Endothelial cell of umbilical vein (primary cell): ENCODE measurements at places on chromosomes 11 and 22. TPM values are rescaled to one million over a fixed set of nuclear protein-coding genes. Genes with fewer than 3 reads are reported as not detected.
A peak's percentile ranks its signal among the peaks of the same experiment; 100 is the strongest.

DNA sequence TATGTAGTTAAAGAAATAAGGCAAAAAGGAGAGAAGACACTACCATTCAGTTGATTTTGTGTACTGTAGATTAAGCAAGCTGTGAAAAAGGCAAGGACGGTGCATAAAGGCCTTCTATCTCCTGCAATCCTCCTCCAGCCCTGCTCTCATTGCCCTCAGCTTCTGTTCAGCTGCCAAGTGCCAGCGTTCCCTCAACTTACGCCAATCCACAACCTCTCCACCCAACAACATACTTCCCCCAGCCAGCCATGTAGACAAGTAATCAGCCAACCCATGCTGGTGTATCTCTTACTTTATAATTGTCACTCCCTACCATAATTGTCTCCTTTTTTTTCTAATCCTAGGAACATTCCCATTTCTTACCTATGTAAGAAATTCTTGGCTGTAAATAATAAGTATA is 30.1 kb upstream of the ANO5 start:
- no peaks in the 10 kb centered on the region for H3K4me1 ChIP-seq
- H3K4me3 ChIP-seq: no peak overlapping the region
- no peak overlapping the region for H3K27ac ChIP-seq
- no peaks in the 10 kb centered on the region for H3K36me3 ChIP-seq
- no peaks in the 10 kb centered on the region for H3K27me3 ChIP-seq

- no peaks in the 10 kb centered on the region for H3K4me1 ChIP-seq
- H3K27ac ChIP-seq: no peak overlapping the region
- DNase-seq: no peak
- H3K27me3 ChIP-seq: no peaks in the 10 kb centered on the region
- H3K4me3 ChIP-seq: no peak overlapping the region
Measured at GRCh38 chr11:36186340-36187175, 102.7 kb downstream of the COMMD9 start.

DNA sequence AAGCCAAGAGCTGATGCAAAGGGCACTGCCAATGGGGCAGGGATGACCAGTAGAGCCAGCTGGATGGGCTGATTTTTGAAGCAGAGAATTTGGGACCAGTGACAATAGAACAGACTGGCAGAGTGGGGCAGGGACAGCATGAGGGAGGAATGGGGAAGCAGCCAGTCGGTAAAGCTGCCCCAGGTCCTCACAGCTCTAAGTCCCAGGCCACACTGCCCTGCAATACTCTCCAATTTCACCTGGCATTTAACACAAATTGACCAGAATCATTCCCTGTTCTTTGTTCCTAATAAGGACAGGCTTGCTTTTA is 186.9 kb downstream of the CTTN start:
- no peak overlapping the region for H3K4me3 ChIP-seq
- H3K36me3 ChIP-seq: no peaks in the 10 kb centered on the region
- no peak for DNase-seq
- H3K27me3 ChIP-seq: no peaks in the 10 kb centered on the region
- no peaks in the 10 kb centered on the region for H3K4me1 ChIP-seq
- H3K27ac ChIP-seq: no peak overlapping the region

DNA sequence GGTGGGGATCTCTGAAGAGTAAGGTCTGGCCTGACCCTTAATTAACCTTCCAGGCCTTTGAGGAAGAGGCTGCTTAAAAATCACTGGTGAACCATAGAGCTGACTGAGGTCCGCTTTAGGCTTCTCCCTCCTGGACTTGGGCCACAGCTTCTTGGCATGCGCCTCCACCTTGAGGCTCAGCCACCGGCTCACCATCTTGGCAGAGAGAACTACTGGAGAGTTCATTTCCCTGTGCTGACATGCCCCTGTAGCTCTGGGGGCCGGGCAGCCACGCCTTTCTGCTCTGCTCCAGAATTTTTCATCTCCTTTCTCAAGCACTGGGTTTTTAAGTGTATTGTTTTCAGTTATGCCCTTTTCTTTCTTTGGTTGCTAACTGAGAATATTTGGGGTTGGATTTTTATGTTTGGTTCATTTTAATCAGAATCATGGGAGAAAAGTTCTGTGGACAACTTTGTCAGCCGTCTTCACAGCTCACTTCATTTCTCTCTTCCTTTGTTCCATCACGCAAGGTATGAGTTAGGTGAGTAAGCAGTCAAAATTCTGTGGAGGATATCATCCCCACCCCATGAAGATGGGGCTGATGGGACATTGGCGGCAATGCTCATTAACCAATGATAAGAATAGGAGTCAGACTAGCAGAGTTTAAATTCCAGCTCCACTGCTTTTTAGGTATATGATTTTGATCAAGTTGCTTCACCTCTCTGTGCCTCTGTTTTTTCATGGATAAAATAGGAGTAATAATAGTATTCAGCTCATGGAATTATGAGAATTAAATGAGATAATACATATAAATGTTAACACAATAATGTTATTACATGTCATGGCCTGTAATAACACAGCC is 103.9 kb downstream of the DBX1 start:
- no peak for DNase-seq
- H3K4me1 ChIP-seq: no peaks in the 10 kb centered on the region
- no peaks in the 10 kb centered on the region for H3K27me3 ChIP-seq
- no peak overlapping the region for H3K4me3 ChIP-seq
- no peak overlapping the region for H3K27ac ChIP-seq

GRCh38 chr11:23932485-23932898 is 564.4 kb upstream of the LUZP2 start:
- H3K36me3 ChIP-seq: no peaks in the 10 kb centered on the region
- peaks cover 20% of the 10 kb centered on the region for H3K4me1 ChIP-seq
- peak overlapping the region; percentile 76 for H3K27ac ChIP-seq
- H3K4me3 ChIP-seq: no peak overlapping the region

DNA sequence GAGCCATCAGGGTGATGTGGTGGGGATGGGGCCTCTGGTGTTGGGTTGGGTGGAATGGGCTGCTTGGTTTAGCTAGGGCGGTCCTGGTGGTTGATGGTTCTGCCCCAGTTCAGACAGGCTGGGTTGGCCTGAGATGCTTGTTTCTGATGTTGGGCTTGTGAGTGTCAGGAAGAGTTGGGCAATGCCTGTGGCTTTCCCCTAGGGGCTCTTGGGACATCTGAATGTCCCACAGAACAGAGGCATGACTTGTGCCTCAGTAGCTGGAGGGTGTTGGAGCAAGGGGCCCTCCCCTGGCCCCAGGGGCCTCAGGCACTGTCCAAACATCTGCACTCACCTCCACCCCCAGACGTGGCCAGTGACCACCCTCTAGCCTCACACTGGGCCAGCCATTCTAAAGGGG is 14.0 kb upstream of the CTSD start:
- H3K4me1 ChIP-seq: peaks cover under 1% of the 10 kb centered on the region
- no peak for DNase-seq
- no peak overlapping the region for H3K4me3 ChIP-seq
- H3K36me3 ChIP-seq: no peaks in the 10 kb centered on the region

GRCh38 chr11:72856551-72857345 is 42.5 kb downstream of the ATG16L2 start:
- no peaks in the 10 kb centered on the region for H3K36me3 ChIP-seq
- H3K4me1 ChIP-seq: peaks cover 19% of the 10 kb centered on the region
- H3K4me3 ChIP-seq: no peak overlapping the region
- H3K27me3 ChIP-seq: no peaks in the 10 kb centered on the region
- H3K27ac ChIP-seq: peak overlapping the region; percentile 30
- peak; percentile 93 for DNase-seq

DNA sequence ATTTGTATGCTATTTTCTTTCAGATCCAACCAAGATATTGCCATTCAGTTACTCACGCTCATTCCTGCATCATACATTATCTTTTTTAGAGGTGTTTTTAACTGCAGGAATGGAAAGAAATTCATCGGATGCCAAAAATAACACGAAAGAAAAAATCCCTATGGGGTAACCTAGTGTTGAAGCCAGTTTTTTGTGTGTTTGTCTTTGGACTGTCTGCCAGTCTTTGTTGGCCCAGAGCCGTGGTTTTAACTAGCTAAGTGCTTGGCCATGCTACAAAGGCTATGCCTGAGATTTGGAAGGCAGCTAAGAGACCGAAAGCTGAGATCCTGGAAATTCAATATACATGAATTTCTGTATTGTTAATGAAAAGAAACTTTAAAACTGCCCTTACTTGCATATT is 309.8 kb upstream of the CNTN5 start:
- no peak overlapping the region for H3K27ac ChIP-seq
- H3K4me3 ChIP-seq: no peak overlapping the region
- no peak for DNase-seq
- no peaks in the 10 kb centered on the region for H3K27me3 ChIP-seq

GRCh38 chr11:35288817-35289541 is 130.4 kb downstream of the SLC1A2 start:
- H3K4me3 ChIP-seq: no peak overlapping the region
- DNase-seq: no peak
- H3K36me3 ChIP-seq: no peaks in the 10 kb centered on the region
- no peak overlapping the region for H3K27ac ChIP-seq
- peaks cover 12% of the 10 kb centered on the region for H3K4me1 ChIP-seq

DNA sequence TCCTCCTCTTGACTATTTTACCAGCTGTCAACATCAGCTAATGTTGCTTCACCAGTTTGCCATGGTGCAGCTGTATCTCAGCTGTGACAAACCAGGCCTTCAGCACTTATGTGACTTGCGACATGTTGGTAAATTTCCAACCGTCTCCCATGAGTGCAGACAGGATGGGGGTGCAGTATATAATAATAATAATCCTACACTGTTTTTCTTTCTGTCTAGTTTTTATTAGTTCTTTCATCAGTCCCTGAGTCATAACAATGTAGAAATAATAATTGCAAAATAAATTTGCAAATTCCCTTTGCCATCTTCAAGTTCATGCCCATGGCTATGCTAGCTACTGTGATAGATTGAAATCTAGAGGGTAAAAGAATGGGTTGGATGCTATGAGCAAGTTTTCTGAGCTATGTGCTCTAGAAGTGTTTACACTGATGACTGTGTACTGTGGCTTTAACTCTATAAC is 4.9 kb downstream of the MMP13 start:
- DNase-seq: no peak
- no peaks in the 10 kb centered on the region for H3K36me3 ChIP-seq
- no peaks in the 10 kb centered on the region for H3K27me3 ChIP-seq
- peaks cover 5% of the 10 kb centered on the region for H3K4me1 ChIP-seq
- H3K4me3 ChIP-seq: no peak overlapping the region
- H3K27ac ChIP-seq: no peak overlapping the region

GRCh38 chr11:123374622-123374968 is 55.5 kb upstream of the GRAMD1B start:
- H3K27me3 ChIP-seq: peaks cover 5% of the 10 kb centered on the region
- H3K36me3 ChIP-seq: no peaks in the 10 kb centered on the region

GRCh38 chr11:65427691-65428577 is 5.3 kb downstream of the NEAT1 start:
- peak; percentile 70 for DNase-seq
- H3K27ac ChIP-seq: peak overlapping the region; percentile 9
- no peaks in the 10 kb centered on the region for H3K27me3 ChIP-seq
- H3K36me3 ChIP-seq: peaks cover 8% of the 10 kb centered on the region
- peak overlapping the region; percentile 95 for H3K4me3 ChIP-seq

DNA sequence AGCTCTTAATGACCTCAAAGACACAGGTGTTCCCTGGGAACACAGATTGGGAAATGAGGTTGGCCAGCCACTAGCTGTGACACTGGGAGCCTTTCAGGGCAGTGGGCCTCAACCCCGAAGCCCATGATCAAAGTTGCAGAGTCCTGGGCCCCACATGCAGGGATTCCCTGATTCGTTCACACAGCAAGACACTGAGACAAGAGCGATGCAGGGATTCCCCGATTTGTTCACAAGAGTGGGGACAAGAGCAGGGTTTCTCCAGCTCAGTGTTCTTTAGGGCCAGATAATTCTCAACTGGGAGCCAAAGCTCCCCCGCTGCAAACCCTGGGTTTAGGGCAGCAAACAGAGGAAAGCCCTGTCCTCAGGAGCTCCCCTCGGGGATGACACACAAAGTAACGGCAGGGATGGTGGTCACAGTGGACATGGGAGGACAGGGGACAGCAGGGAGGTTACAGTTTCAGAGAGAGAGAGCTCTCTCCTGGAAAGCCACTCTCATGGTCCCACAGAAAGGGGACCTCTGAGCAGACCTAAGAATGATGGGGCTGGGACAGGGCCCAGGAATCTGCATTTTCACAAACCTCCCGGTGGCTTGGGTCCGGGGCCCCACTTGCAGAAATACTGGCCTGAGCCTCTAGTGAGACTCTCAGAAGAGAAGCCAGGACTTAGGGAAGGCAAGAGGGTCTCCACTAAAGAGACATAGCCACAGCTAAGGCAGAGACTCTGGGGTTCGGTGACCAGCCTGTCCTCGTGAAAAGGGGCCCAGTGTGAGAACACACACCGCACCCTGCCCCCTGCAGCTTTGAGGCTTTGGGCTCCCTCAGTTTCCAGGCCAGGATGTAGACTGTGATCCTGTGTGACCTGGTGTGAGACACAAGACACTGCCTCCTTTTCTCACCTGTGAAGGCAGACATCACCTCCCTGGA is 7.4 kb upstream of the GNAZ start:
- no peak overlapping the region for H3K27ac ChIP-seq
- H3K36me3 ChIP-seq: no peaks in the 10 kb centered on the region
- H3K4me1 ChIP-seq: no peaks in the 10 kb centered on the region
- DNase-seq: no peak
- H3K4me3 ChIP-seq: no peak overlapping the region

- H3K36me3 ChIP-seq: no peaks in the 10 kb centered on the region
- H3K4me3 ChIP-seq: no peak overlapping the region
- no peak overlapping the region for H3K27ac ChIP-seq
- DNase-seq: no peak
- H3K4me1 ChIP-seq: no peaks in the 10 kb centered on the region
- peaks cover 2% of the 10 kb centered on the region for H3K27me3 ChIP-seq
Measured at GRCh38 chr22:36743591-36744412, 32.1 kb downstream of the IFT27 start.

GRCh38 chr11:95883381-95883780 is 40.5 kb downstream of the MTMR2 start:
- DNase-seq: peak; percentile 58
- no peak overlapping the region for H3K4me3 ChIP-seq
- H3K4me1 ChIP-seq: peaks cover 8% of the 10 kb centered on the region
- H3K27me3 ChIP-seq: no peaks in the 10 kb centered on the region

GRCh38 chr11:68308068-68308467 is 4.3 kb upstream of the LRP5 start:
- no peaks in the 10 kb centered on the region for H3K4me1 ChIP-seq
- no peak overlapping the region for H3K4me3 ChIP-seq
- H3K27me3 ChIP-seq: no peaks in the 10 kb centered on the region
- DNase-seq: no peak
- H3K27ac ChIP-seq: no peak overlapping the region

DNA sequence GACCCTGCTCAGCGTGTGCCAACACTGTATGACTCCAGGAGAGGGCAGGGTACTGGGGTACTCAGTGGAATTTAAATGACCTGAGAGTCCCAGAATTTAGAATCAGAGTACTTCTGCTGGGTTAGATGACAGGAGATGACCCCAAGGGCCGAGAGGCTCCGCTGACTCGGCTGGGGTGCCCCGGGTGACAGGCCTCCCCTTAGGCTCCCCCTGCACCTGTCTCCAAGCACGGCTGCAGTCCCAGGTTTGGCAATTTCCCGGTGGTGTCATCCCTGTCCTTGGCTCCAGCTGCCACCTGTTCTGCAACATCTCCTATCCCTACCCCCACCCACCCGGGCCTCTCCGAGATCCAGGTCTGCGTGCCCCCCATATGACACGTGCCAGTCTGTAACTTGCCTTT is 1.3 kb downstream of the ACTN3 start:
- H3K4me1 ChIP-seq: peaks cover 27% of the 10 kb centered on the region
- no peaks in the 10 kb centered on the region for H3K36me3 ChIP-seq
- H3K27ac ChIP-seq: no peak overlapping the region
- H3K27me3 ChIP-seq: no peaks in the 10 kb centered on the region

OR52H1 gene
- not detected in 2 replicates for total RNA-seq

HTR3B gene
- not detected in 2 replicates for total RNA-seq

GPR83 gene
- not detected in 2 replicates for total RNA-seq

RIBC2 gene
- 5.7 TPM in 2 replicates for total RNA-seq

OR51G1 gene
- total RNA-seq: not detected in 2 replicates

SMTNL1 gene
- not detected in 2 replicates for total RNA-seq
